ENCODE measurements at places on chromosomes 5 and 9.

GRCh38 chr5:74098941-74099340 is 472.9 kb downstream of the ARHGEF28 start:
- no peak for DNase-seq

DNA sequence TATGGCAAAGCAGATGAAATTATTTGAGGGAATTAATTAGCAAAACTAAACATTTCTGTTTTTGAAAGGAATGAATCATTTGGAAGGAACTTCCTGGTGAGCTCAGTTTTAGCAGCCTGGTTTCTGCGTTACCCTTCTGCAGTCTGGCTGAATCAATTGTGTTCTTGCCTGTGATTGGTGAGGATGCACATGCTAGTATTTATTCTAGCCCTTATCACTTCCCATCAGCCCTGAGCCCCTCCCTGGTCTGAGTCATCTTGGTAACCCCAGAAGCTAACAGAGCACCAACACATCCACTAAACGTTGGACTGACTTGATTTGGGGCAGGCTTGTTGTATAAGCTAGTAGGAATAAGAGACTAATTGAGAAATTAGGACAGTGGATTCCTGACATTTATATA is 6.6 kb downstream of the TJP2 start:
- DNase-seq, result no peak

GRCh38 chr5:13976867-13977830 is 32.7 kb upstream of the DNAH5 start:
- peak; percentile 67 for DNase-seq

- DNase-seq, result no peak
Measured at GRCh38 chr9:2420543-2420942, 201.0 kb upstream of the VLDLR start.
